EH (cell line): ENCODE measurements at places on chromosomes 6 and 20.

GRCh38 chr6:4732691-4733315 is 43.4 kb upstream of the CDYL start:
- peak; percentile 97 for DNase-seq

DNA sequence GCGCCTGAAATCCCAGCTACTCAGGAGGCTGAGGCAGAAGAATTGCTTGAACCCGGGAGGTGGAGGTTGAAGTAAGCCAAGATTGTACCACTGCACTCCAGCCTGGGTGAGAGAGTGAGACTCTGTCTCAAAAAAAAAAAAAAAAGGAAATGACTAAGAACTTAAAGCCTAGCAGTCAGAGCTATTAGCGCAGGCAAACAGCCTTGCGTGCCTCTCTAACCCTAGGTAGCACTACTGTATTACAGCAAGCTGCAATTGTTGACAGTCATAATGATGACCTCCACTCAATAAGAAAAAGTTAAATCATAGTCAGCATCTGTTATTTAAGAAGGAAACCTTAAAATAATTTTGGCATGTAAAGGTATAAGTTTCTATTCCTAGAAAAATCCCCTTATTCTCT is 14.4 kb downstream of the GSS start:
- no peak for DNase-seq

DNA sequence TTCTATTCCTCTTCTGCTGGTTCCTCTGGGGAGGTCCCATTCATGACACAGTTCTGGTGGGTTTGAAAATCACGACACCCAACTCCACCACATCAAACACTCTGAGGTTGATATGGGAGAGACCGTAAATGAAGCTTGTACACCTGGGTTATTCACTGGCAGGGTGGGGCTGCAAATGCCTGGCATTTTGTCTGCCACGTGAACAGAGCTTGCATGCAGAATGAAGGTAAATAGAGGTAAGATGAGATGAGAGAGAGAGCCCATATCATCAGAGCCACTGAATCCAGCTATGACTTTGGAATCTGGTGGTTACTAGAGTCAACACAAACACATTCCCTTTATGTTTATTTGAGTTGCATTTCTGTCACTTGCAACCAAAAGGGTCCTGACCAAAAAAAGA is 97.4 kb downstream of the BANF2 start:
- no peak for DNase-seq

- no peak for DNase-seq
These were observed 44.6 kb downstream of the SLC24A3 start for GRCh38 chr20:19256906-19257595.

- DNase-seq, result no peak
These were observed 27.3 kb downstream of the SRSF3 start for GRCh38 chr6:36621371-36621855.

GRCh38 chr6:1633366-1634021 is 23.8 kb downstream of the FOXC1 start:
- DNase-seq, result no peak

DNA sequence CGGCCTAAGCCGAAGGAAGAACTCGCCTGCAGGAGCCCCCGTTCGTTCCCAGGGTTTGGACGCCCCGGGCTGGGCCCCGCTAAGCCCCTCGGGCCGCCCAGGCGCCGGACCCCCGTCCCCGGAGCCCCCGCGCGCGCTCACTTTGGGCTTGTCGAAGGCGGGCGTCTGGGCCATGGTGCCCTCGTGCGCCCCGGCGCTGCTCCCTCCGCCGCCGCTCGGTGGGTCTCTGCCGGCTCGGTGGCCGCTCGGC is 140 bp downstream of the ADA start:
- no peak for DNase-seq

- DNase-seq, result no peak
These were observed 605 bp downstream of the COX4I2 start for GRCh38 chr20:31638317-31638716.
